Activated effector memory CD4-positive, alpha-beta T cell treated with Interleukin-2 at 50 U/mL for 16 hours (primary cell): ENCODE measurements at places on chromosomes 2 and 18.
A peak's percentile ranks its signal among the peaks of the same experiment; 100 is the strongest.

- DNase-seq, result peak; percentile 6
Measured at GRCh38 chr2:36965751-36966369, 476 bp downstream of the STRN start.

GRCh38 chr2:33395655-33396249 is 80.7 kb upstream of the RASGRP3 start:
- DNase-seq, result no peak

DNA sequence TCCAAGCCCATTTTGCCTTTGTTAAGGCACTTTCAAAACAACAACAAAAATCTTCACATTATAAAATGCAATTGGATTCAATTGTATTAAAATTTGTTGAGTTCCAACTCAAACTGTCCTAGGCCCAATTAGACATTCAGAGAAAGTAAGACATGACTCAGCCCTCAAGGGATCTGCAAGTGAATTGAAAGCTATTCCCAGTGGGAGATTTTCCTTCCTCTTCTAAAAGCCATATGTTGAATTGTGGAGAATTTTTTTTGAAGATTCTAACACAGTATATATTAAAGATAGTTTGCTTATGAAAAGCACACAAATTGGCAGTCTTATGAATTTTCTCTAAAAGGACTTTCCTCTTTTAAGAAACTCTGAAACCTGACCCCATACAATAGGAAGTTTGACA is 268.0 kb upstream of the PARD3B start:
- DNase-seq, result no peak

GRCh38 chr18:42184685-42185477 is 229.8 kb downstream of the PIK3C3 start:
- DNase-seq, result no peak

DNA sequence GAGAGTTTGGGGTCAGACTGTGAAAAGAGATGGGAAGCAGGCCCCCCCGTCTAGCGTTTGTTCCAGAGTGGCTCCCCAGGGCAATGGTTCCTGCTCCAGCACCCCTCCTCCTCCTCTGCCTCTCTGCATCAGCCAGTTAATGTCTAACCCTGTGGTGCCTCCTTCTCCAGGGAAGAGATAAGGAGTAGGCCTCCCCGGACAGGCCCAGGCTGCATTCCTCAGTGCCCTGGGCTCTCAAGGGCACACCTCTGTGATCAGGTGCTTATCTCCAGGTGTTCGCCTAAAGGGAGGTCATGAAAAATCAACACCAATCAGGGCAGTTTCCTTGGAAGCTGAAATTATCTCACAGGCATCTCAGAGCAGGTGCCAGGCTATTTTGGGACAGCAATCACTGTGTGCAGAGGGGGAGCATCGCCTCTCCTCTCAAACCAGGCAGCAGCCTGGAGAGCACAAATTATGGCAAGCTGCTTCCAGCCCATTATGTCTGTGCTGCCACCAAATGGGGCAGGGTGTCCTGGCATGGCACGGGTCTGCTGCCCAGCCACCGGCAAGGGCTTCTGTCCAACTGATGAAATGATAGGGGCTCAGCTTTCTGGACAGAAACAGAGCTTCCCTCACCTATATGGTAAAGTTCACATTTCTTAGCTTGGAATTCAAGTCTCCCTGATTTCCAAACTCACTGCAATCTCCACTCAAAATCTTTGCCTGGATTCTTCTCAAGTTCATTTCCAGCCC is 255.8 kb upstream of the SLC14A2 start:
- DNase-seq, result no peak

- no peak for DNase-seq
Measured at GRCh38 chr2:235358981-235359471, 134.8 kb upstream of the AGAP1 start.

DNA sequence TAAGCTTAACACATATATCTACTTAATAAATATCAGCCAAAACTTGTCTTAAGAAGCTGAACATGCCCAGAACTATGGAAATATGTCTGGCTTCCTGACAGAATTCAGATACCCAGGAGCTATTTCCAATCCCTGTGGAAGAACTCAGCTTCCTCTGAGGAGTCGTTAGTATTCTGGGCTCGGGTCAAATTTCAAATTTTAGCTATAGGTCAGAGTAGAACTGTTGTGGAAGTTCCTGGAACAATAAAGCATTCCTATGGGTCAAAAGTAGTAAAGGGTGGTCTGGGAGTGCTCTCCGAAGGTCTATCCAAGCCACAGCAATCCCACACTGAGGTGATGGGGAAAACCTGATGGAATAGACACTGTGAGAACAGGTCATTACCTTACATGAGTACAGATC is 342.7 kb upstream of the CHST9 start:
- DNase-seq, result no peak

- no peak for DNase-seq
Measured at GRCh38 chr2:85578243-85579180, 1.1 kb downstream of the VAMP8 start.

GRCh38 chr2:51410331-51410730 is 378.4 kb upstream of the NRXN1 start:
- no peak for DNase-seq

- no peak for DNase-seq
Measured at GRCh38 chr2:47019961-47020681, 104.5 kb upstream of the MCFD2 start.

- DNase-seq, result no peak
Measured at GRCh38 chr2:100222844-100223243, 80.5 kb upstream of the AFF3 start.

DNA sequence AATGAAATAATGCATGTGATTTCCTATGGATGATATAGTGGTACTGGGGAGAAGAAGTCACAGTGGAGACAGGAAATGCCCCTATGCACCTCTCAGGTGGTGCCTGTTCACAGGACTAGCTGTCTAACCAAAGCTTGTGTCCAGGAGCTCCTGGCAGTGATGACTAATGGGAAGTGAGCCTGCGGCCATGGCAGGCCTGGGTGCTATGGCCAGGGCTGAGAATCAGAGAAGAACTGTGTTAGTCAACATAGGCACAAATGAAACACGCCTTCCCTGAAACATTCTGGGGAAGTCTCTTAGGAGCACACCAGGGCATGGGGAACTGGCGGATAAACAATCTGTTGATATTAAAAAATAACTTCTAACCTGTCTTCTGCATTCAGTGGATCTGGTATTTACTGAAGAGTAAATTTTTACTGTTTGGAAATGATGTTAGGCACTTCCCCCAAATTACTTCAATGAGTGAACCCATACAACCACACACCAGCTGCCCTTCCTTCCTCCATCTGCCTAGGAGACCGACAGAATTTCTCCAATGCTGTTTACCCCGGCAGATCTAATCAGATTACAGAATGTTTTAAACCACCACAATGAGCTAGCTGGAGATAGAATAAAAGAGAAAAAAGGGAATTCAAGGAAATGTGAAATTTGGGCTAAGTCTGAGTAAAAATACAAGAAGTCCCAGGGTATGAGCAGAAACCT is 67.4 kb downstream of the MEP1B start:
- DNase-seq, result no peak

GRCh38 chr18:4016391-4017049 is 438.6 kb downstream of the DLGAP1 start:
- no peak for DNase-seq

DNA sequence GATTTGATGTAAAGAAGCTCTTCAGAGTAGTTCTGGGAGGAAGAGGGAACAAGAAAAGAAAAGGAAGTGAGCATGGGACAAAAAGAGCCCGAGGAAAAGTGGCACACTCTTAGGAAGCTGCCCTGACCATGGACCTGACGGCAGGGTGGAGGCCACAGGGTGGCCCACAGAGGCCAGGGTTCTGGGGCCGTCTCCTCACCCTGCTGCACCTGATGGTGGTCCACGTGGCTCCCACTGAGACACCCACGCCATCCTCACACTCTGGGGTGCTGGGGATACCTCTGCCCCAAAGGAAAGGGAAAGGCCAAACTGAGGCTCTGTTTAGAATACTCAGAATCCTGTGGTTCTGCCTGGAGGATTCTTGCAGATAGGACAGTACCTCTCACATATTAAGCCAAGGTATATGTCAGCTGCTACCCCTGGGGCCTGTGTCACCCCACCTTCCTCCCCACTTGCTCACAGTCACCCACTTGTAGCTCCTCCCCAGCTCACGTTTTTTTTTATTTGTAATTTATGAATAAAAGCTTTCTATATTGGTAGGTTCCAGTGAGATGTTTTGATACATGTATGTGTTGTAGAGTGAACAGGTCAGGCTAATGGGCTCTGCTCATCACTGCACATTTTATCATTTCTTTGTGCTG is 171.1 kb downstream of the LDLRAD4 start:
- no peak for DNase-seq
